ENCODE measurements at places on chromosomes 3 and 15.

DNA sequence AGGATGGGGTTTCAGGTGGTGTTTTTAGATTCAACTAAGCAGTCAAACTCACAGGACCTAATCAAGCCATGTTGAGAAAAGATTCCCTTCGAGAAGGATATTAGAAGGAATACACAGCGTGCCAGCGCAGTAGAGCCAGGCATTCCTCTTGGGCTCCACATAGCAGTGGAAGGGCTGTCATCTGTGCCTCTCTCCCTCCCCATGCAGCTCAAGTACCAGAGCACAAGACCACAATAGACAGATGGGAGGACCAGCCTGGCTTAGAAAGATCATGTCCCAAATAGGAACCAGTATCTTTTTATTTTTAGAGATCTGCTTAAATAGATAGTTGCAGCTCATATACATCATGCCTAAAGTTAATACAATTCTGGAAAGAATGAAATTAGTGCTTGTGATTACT is 37.9 kb downstream of the LMLN start:
- no peak for DNase-seq

DNA sequence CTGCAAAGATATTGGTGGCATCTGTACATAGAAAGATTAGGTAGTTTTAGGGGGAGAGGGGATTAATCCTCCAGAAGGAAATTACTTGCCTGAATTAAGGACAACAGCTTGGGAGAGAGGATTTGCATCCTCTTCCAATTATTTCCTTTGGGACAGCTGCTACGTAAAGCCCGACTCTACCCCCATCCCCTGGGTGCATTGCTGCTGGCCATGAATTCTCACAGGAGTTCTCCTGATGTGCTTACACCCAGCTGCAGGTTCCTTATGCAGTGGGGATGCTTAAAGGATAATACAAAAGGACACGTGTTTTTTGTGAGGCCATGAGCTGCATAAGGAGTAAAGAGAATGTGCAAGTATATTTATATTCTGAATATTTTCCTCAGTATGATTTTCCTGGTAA is 132.3 kb downstream of the VPS8 start:
- no peak for DNase-seq

GRCh38 chr15:75235051-75235673 is 23.0 kb upstream of the GOLGA6C start:
- no peak for DNase-seq

DNA sequence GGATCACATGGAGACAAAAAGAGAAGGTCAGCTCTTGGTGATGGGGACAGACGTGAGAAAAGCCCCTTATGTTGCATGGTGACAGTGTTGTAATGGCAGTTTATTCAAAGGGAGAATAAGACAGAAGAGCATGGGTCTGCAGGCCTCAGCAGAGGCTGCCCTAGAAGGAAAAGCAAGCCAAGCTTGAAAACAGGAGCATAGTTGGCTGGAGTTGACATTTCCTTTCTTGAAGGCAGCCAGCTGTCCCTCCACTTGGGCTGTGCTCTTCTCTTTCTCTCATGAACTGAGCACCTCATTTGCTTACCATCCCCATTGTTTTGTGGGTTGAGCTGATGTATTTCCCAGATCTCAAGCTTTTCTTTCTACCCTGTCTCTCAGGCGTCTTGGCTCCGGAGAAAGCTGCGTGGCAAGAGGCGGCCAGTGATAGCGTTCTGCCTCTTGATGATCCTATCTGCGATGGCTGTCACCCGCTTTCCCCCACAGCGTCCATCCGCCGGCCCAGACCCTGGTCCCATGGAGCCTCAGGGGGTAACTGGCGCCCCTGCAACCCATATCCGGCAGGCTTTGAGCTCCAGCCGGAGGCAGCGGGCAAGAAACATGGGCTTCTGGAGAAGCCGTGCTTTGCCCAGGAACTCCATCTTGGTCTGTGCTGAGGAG is 52.9 kb downstream of the GASK1A start:
- no peak for DNase-seq

GRCh38 chr15:39787479-39787878 is 4.8 kb upstream of the FSIP1 start:
- DNase-seq: no peak

- DNase-seq: no peak
These were observed 259.2 kb downstream of the NEK10 start for GRCh38 chr3:27110020-27110419.

- no peak for DNase-seq
These were observed 183.5 kb upstream of the PRICKLE2 start for GRCh38 chr3:64408770-64409169.

DNA sequence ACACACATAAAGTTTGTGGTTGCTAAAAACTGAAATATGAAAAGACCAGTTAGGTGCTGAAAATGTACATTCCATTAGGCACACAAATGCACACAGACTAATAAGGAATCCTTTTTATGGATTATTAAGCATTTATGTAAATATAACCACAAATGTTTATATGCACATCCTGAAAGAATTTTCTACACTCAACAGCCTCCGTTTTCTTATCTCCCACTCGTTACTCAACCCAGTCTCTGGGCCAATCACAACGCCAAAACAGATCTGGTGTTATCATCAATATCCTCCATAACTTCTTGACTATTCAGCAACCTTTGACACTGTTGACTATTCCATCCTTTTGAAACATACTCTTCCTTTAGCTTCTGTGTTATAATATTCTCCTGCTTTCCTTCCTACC is 136.4 kb downstream of the ATP8B4 start:
- no peak for DNase-seq

DNA sequence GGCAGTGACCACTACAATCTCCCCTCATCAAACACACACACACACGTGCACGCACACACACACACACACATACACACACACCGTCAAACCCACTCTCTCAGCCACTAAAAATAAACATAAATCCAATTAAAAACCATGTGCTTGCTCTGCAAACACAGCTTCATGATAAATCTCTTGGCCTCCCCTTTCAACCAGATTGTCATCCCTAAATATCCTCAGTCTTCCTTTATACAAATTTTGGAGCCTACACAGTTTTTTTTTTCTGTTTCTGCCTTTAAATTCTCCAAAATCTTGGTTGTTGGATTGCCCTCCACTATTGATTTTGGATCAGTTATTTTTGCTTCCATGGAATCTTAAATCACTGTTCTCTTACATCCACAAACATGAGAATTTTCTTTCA is 245.6 kb downstream of the SATB1 start:
- no peak for DNase-seq

DNA sequence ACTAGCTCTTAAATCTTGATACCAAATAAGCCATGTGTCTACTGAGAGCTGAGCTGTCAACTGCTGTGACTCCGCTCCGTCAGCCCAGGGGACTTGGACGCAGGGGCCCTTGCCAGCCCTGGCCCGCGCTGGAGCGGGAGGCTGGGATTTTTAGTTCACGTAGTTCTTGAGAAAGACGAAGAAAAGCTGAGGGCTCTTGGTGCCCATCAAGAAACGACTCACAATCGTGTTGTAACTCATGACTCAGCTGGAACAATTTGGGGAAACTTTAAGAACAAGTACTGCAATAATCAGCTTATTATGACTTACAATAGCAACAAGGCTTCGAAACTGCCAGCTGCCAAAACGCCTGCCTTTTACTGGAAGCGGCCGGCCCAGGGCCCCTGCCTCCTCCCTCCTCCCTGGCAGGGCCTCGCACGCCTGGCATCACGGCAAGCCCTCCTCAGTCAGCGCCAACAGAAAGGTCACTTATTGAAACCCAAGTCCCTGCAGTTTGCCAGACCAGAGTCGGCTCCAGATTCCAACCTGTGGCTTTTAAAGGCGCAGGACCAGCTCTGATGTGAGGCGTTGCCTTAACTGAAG is 60.3 kb downstream of the RGMA start:
- no peak for DNase-seq

GRCh38 chr15:74123131-74123429 is 7.3 kb upstream of the ISLR2 start:
- no peak for DNase-seq

All from NCI-H2029 treated with DMSO at 0.1 percent for 48 hours (cell line).